ENCODE measurements at places on chromosomes 5 and 9. TPM values are rescaled to one million over a fixed set of nuclear protein-coding genes. Genes with fewer than 3 reads are reported as not detected.

GNA14 gene
- total RNA-seq, result not detected

SYNPO gene
- 0.14 TPM for total RNA-seq

ENG gene
- total RNA-seq, result 2.5 TPM

CCDC69 gene
- 68.9 TPM for total RNA-seq

NREP gene
- 2.9 TPM for total RNA-seq

PLEKHG4B gene
- total RNA-seq, result 0.36 TPM

IRGM gene
- total RNA-seq, result 4.0 TPM

IL31RA gene
- total RNA-seq, result not detected

DYNC2I2 gene
- 2.2 TPM for total RNA-seq

CNTNAP3B gene
- not detected for total RNA-seq

PDE6A gene
- total RNA-seq, result not detected

PIP5KL1 gene
- total RNA-seq, result 3.3 TPM

PCSK1 gene
- total RNA-seq, result not detected

ARRDC1 gene
- total RNA-seq, result 50.7 TPM

CXCL14 gene
- not detected for total RNA-seq

FOXD4L4 gene
- total RNA-seq, result not detected

PDLIM4 gene
- total RNA-seq, result not detected

PLPP7 gene
- total RNA-seq, result not detected

TAF11L8 gene
- not detected for total RNA-seq

C1QTNF2 gene
- not detected for total RNA-seq

POLK gene
- total RNA-seq, result 10.0 TPM

TMEM174 gene
- total RNA-seq, result not detected

PRDM9 gene
- not detected for total RNA-seq

SCGB3A2 gene
- total RNA-seq, result not detected

Data from CD4-positive, alpha-beta T cell (primary cell).